NCI-H2081 (cell line): ENCODE measurements at places on chromosomes 5 and 9.
A peak's percentile ranks its signal among the peaks of the same experiment; 100 is the strongest.

- DNase-seq = no peak
Measured at GRCh38 chr9:136926154-136926704, 18.3 kb downstream of the FBXW5 start.

GRCh38 chr9:89011683-89012082, 20.4 kb downstream of the S1PR3 start:
- DNase-seq = no peak

DNA sequence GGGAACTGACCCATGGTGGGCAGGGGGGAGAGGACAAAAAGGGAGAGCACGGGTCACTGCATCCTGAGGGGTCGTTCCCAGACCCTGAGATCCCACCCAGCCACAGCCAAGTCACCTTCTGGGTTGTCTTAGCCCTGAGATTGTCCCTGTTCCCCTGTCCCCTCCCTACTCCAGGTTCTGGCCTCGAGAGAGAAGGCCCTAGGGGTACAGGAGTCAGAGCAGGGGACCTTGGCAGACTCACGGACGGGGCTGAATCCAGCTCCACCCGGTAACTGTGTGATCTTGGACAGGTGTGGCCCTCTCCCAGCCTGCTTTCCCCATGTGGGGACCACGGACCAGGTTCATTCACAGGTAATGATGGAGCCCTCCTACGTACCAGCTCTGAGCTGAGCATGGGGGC, 11.2 kb upstream of the CERCAM start:
- no peak for DNase-seq

GRCh38 chr9:86185872-86186271, 73.6 kb downstream of the C9orf153 start:
- DNase-seq = no peak

- no peak for DNase-seq
Measured at GRCh38 chr5:137296213-137296781, 202.8 kb downstream of the SPOCK1 start.

GRCh38 chr9:134165357-134166315, 1.3 kb upstream of the RNU6ATAC start:
- DNase-seq = no peak

GRCh38 chr5:6498968-6499367, 50.3 kb downstream of the UBE2QL1 start:
- no peak for DNase-seq

DNA sequence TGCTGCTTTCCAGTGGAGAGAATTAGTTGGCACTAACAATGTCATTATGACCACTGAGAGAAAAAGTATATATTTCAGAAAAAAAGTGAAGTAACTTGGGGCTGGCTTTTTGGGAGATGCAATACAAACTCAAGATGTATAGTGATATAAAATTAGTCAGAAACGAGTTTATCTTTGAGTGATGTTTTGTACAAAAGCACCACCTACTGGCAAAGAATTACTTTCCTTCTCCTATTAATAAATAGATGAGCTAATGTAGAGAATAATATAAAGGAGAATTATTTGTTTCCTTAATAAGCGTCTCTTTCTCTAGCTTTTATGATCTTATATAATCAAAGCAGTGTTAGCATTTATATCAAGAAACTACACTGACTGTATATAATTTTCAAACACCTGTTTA, 158.8 kb downstream of the MEF2C start:
- DNase-seq = peak; percentile 1

DNA sequence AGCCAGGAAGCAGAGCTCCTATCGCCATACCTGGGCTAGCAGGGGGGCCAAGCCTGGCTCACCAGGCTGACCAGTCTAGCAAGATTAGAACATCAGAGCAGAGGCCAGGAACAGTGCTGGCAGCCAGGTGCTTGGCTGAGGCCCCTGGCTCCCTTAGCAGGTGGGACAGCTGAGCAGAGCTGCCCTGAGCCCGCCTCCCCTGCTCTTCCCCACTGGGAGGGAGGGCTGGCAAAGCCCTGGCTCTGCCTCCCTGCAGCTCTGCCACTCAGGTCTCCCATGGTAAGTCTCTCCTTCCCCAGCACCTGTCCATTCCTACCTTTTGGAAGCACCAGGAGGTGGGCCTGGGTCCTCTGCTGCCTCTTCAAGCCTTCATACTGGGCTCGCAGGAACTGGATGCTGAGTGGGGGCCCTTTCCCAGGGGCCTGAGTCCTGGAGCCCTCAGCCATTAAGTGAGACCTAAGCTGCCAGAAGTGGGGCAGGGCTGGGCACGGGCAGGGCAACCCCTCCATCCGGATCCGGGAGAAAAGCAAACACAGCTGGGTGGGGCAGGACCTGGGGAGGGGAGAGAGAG, 803 bp downstream of the C9orf152 start:
- peak; percentile 21 for DNase-seq

DNA sequence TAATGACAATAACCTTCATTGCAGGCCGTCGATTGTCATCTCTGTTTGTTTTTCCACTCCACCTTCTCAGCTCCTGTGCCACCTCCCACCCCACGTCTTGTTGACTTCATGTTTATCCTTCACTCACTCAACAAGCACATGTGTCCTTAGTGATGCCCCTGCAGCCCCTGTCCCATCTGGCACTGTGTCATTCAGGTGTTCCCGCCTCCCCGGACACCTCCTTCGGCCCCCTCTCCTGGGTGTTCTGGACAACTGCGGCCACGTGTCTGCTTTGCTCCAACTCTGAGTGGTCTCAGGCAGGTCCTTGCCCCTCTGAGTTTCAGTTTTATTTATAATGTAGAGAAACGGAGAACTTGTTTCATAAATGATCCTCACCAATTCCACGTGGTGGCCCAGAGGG, 91.0 kb upstream of the COL5A1 start:
- DNase-seq = no peak
